ENCODE measurements at places on chromosomes 3 and 15.

GRCh38 chr3:171772427-171773056, 37.7 kb downstream of the PLD1 start:
- peak; percentile 39 for DNase-seq

- no peak for DNase-seq
Observed at GRCh38 chr3:128341659-128342395, 124.9 kb downstream of the DNAJB8 start.

DNA sequence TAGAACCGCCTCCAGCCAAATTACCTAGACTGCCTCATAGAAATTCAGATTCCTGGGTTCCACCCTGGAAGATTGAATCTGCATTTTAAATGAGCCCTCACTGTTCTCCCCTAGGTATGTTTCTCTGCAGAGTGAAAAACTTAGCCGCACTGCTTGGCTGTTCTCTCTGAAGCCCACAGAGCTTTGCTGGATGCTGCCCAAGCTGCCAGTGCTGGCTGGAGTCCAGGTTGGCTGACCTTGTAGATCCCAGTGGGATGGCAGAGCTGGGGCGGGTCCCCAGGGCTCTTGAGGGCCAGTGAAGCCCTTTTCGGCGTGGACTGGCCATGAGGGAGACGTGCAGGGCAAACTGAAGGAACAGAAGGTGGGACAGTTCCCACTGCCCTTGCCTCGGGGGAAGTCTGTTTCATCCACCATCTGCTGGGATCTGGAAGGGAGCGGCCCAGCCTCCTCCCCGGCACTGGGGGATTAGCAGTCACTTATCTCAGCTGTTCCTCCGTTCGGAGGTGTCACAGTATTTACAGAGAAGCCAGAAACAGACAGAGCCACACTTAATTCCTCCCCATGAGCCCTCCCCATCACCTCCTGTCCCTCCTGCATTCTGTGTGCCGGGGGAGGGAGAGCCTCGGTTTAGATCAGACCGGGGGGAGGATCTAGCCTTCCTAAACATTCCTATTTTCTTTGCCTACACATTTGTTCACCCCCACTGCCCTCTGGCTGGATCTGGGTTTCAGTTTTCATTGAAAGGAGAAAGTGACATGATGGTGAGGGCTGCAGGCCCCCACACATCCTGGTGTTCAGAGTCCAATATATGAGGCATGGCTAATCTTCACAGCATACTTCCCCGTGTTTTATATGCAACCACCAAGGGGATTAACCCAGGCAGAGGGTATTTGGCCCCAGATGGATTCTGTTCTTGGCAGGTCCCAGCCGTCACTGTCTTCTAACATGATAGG, 4.1 kb upstream of the ACTC1 start:
- DNase-seq, result no peak

DNA sequence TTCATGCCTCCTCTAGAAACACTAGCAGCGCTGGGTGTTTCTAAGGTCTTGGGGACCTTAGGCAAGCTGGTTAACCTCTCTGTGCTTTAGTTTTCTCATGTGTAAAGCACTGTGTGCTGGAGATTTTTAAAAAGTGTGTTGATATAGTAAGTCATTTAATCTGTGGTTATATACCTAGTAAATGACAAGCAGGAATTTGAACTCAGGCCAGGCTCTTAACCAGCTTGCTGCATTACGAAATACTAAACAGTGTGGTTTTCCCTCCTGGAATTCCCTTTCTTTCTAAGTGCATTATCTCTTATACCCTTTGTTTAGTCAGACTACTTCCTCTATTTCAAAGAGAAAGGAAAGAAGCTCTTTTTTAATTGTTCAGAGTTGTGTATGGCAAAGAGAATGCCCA, 26.5 kb downstream of the NEO1 start:
- DNase-seq, result no peak

- no peak for DNase-seq
Observed at GRCh38 chr15:59208613-59209249, 2.1 kb downstream of the LDHAL6B start.

- no peak for DNase-seq
Observed at GRCh38 chr3:64627471-64628321, 60.1 kb downstream of the ADAMTS9 start.

DNA sequence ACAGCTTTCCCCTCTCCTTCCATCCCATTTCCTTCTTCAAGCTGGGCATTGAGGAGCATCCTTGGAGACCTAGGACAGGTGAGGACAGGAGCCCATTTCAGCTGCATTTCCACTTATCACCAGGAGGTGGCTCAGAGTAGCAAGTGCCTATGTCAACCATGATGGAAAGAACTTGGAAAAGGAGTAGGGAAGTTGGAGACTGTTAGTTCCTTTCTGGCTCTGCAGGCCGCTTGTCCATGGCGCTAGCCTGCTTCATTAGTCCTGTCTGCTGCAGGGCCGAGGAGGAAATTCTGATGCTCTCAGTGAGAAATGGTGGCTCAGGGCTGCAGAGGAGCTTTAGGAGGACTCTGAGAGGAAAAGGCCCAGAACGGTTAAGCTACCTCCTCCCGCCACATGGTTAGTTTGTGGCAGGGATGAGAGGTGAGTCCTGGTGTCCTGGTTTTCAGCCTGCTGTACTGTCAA, 7.0 kb upstream of the CD276 start:
- DNase-seq, result peak; percentile 41

- peak; percentile 48 for DNase-seq
Observed at GRCh38 chr3:72722930-72723726, 125.1 kb downstream of the SHQ1 start.

GRCh38 chr3:12629560-12629959, 34.4 kb downstream of the RAF1 start:
- DNase-seq, result no peak

DNA sequence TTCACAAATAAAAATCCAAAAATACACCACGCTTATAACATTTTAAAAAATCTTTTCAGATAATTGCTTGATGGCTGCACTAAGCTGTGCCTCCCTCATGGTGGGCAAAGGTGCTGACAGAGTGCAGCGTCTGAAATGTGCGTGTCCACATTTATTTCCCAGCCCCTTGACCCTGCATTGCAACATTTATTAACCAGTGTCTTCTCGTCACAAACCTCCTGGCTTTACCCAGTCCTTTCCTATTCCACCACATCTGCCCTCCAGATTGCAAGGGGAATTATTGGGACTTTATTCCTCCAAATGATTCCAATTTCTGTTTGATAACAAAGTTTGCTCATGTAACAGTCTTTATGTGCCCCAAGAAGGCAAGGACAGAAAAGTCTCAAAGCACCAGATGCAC, 5.5 kb downstream of the RASGRP1 start:
- no peak for DNase-seq

GRCh38 chr3:188531210-188531609, 377.3 kb downstream of the LPP start:
- no peak for DNase-seq

- no peak for DNase-seq
Observed at GRCh38 chr3:95277613-95278012, 1214.8 kb downstream of the NSUN3 start.

DNA sequence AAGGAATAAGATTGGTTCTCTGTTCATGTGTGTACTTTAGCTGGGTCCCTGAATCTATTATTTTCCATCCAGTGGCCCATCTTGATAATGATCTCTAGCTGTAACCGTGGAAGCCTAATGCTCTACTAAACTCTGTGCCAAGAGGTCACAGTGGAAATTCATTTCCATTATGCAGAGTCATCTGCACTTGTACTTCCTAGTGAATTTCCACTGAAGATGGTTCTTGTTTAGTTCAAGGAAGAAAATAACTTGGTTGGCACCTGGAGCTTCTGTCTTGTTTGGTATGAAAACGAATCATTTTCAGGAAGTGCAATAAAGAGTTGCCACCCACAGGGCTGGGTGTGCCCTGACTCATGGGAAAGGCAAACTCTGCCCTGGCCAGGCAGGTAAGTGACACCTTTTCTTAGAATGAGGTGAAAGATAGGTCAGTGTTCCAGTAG, 10.3 kb downstream of the LPP start:
- DNase-seq, result no peak

DNA sequence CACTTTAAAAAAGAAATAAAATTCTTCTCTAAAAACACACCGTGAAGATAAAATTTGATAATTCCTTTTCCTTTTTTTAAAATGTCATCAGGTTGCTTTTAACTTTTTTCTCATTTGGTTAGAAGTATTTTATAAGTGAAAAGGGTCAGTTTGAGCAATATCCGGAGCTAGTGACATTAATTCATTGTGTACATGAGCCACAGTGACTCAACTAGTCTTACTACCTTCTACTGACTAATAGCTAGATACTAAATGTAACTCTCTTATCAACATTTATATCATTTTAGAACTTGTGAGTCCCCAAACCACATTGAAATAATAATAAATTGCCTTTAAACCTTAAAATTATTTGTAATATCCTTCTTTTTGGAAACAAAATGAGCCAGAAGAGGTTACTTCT, 101.2 kb upstream of the ZBTB20 start:
- no peak for DNase-seq

DNA sequence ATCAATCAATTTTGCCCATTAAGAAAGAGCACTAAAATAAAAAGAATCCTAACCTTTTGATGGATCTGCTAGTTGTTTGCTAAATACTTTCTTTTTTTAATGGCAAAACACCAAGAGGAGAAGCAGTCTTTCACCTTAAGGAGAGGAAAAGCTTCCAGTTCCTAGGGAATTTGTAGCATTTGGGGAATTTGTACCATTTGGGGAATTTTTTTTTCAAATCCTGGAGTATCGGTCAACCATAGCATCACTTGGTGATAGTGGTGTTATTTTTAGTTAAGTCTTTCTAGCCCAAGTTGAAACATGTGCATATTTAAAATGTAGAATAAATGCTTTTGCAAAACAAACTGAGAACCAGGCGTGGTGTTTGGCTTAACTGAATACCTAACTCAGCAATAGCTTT, 117.5 kb upstream of the SEMA6D start:
- DNase-seq, result no peak

DNA sequence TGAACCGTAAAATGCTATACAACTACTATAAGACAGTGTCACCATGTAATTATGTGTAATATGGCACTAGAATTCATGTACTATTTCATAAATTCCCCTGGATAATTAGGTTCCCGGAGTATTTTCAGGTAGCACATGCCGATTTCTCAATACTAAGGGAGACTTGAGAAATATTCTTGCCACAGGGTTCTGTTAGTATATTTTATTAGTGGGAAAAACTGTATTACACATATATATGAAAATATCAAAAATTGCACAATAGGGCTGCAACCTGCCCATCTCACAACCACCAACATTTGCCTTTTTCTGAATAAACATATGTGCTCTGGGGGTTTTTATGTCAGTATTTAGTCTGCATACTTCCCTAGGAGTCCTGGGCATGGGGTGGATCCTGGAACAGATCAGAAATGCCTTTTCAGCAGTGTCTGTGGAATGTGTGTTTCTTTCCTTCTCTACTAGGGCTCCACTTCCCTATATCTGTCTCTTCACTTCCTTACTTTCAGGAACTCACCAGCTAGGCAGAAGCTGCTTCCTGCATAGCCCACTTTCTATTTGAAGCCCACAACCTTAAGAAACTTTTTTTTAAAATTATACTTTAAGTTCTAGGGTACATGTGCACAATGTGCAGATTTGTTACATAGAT, 87.5 kb downstream of the RPL39L start:
- no peak for DNase-seq

DNA sequence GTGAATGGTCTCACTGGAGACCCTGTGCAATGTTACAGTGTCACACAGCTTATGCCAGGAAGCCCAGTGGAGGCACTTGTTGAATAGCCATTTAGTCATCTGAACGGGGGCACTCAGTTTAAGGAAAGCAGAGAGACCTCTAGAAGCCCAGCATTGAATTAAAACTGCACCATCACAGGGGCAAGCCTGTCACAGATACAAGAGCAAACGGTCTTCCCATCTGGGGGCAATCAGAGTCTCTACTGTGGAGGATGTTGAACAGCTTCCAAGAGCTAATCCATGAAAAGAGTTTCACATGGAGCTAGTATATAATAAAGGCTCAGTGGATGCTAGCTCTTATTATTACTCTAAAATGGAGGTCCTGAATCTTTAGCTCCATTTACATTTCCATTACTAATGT, 553.7 kb upstream of the ARRDC4 start:
- DNase-seq, result no peak

GRCh38 chr3:62373714-62374333, 474 bp upstream of the FEZF2 start:
- no peak for DNase-seq

DNA sequence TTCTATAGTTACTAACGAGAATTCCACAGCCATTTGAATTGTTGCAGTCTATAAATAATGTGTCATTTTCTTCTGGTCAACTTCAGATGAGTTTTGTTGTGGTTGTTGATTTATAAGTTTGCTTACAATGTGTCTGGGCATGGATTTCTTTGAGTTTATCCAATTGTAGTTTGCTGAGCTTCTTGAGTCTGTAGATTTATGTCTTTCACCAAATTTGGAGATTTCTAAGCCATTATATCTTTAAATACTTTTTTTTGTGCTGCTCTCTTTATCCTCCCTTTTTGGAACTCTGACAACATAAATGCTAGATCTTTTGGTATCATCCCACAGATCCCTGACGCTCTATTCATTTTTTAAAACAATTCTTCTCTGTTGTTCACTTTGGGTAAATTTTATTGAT, 63.2 kb upstream of the NDUFB4 start:
- no peak for DNase-seq

DNA sequence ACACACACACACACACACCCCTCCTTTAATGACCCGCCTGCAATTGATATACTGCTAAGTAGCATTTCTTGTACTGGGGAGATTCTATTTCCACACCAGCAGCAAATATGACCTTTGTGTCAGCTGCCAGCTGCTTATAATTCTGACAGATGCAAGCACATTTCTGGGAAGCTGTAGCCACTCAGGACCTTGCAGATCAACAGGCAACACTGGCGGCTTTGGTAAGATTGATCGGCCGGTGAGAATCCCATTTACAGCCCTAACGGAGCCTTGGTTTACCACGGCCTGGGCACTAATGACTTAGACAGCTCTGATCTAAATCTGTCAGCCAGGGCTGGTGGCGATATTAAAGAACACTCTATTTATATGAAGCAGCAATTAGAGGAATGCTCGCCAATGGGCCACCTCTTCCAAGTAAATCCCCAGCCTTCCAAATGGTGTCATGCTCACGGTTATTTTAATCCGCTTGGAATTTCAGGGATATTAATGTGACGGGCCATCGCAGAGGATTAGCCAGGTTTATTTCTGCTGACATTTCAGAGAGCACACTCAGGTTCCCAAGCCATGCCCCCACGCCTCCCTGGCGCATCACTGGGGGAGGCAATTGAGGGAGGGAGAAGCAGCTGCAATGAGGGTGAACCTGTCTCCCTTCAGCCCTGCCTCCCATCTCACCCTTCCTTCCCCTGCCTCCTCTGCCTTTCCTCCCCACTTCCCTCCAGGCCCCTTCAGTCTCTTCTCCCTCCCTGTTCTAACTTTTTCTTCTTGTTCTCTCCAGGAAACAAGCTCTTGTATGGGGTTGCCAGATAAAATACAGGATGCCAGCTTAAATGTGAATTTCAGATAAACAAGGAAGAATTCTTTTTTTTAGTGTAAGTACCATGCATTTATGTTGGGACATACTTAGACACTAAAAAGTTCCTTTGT, 287.0 kb downstream of the TLE3 start:
- no peak for DNase-seq

Data from stimulated activated naive CD8-positive, alpha-beta T cell treated with anti-CD3 and anti-CD28 coated beads, Interleukin-15, amount 100 ng/mL, for 72 hours (primary cell).